ENCODE measurements at places on chromosomes 7 and 10.

DNA sequence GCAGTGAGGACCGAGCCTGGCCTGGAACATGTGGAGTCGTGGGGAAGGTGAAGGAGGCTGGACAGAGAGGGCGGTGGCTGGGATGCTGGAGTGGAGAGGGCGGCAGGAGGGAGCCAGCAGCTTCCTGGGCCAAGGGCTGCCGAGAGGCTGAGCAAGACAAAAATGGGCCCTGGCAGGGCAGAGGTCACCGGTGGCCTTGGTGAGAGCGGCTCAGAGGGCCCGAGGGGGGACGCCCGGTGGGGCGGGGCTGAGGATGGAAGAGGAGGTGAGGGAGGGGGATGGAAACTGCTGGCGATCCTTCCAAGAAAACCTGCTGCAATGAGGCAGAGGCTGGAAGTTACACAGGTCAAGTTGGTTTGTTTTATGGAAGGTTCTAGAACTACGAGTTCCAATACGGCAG is 69.5 kb downstream of the ELFN1 start:
- DNase-seq, result no peak

- DNase-seq, result no peak
These were observed 73.4 kb downstream of the ABI1 start for GRCh38 chr10:26787362-26787761.

- DNase-seq, result no peak
These were observed 21.0 kb downstream of the PWWP2B start for GRCh38 chr10:132417957-132418441.

DNA sequence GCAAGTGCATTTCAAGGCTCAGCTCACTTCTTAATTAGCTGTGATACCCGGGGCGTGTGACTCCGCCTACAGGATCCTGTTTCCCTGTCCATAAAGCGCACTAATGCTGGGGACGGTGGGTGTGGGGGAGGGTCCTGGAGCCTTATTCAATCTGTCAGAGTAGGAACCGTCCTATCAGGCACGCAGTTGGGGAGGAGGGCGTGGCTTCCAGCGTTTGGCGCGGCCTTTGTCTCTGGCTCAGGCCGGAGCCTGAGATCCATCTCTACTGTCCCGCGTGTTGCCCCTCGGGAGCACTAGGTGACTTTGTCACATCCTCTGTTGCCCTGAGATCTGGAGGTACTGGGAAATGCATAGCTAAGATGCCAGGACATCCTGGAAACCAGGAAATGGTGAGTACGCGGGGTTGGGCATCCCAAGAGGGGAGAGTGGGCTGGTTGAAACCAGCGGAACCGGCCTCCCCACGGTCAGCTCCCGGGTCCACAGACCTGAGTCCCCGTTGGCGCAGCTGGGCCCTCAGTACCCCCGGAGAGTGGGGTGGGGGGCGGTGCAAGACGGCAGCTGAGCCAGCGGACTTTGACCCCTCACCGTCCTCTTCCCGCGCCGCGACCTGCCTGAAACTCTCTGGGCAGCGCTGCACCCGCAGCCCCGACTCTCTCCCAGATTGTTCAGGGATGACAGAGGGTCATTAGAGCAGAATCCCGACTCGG is 104.4 kb upstream of the ZNF92 start:
- DNase-seq, result peak; percentile 90

- no peak for DNase-seq
These were observed 37.0 kb downstream of the PIP4K2A start for GRCh38 chr10:22677333-22677732.

All from NCI-H1930 (cell line).